ENCODE measurements at places on chromosomes 3 and 15.
A peak's percentile ranks its signal among the peaks of the same experiment; 100 is the strongest.

DNA sequence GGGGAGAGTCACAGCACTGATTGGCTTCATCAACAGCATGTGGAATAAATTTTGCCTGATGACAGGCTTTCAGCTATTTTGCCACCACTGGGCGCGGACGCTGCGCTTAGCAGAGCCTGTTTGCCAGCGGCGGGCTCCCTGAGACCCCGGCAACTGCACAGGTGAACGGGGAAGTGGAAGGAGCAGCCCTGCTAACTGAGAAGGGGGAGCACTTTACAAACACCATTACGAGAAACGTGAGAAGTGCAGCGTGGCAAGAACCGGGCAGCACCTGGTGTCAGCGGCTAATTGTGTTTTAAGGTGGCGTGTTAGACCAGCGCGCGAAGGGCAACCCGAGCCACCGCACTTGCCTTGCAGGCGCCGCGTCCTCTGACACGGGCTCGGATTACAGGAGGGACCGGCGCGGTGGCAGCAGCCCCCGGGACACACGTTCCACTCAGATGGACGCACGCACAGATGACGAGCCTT lies 307.8 kb upstream of the ARRDC4 start:
- peak; percentile 2 for DNase-seq

DNA sequence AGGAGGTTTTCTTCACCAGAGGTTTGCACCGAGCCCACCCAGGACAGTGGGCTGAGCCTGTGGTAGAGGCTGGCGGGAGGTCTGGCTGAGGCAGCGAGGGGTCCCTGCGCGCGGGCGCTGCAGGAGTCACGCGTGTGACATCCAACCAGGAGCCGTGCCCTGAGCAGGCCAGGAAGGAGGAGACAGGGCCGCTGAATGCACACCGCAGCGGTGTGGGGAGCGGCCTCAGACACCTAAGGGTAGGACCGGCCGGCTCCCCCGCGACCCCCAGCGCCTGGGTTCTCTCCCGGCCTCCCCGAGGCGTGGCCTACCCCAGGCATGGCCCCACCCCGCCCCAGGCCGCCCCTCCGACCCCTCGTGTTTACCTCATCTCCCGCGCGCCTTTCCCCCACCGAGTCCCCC lies 412 bp downstream of the SLC41A3 start:
- peak; percentile 68 for DNase-seq

GRCh38 chr3:45779746-45780735 lies 16.3 kb downstream of the SLC6A20 start:
- DNase-seq, result no peak

GRCh38 chr3:9223672-9224071 lies 25.8 kb downstream of the SRGAP3 start:
- no peak for DNase-seq

- no peak for DNase-seq
Measured at GRCh38 chr3:73447111-73447510, 177.6 kb downstream of the PDZRN3 start.

- no peak for DNase-seq
Measured at GRCh38 chr3:105466072-105466471, 99.4 kb downstream of the ALCAM start.

DNA sequence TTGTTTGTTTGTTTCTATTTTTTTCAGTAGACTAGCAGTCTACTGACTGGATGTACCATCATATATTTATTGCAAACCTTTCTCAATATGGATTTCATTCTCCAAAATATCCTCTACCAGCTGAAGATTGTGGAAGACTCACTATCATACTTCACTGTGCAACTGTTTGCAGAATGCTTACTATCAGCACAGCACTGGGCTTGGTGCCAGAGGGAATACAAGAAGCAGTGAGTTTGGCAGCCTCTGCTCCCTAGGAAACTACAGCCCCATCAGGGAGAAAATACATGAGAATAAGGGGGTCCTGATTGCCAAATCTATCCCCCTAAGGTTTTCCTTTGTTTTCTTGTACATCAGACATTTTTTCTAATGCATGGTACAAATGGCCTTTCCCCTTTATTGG lies 27.5 kb downstream of the AQP9 start:
- peak; percentile 65 for DNase-seq

DNA sequence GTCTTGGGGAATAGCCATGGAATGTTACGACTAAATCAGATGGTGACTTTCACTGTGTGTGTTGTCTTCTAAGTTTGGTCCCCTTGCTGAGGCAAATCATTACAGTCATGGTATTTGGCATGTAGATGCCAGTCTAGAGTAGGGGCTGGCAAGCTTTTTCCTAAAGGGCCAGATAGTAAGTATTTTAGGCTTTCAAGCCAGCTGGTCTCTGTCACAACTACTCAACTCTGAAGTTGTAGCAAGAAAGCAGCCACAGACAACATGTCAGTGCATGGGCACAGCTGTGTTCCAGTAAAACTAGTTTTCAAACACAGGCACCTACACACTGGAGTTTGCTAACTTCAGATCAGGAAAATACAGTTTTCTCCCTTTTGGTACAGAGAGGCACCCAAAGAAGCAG lies 39.3 kb downstream of the CCR3 start:
- DNase-seq, result no peak

GRCh38 chr3:120506828-120507774 lies 56.3 kb upstream of the FSTL1 start:
- DNase-seq, result peak; percentile 59

GRCh38 chr3:13004376-13004775 lies 68.9 kb downstream of the IQSEC1 start:
- DNase-seq, result no peak

DNA sequence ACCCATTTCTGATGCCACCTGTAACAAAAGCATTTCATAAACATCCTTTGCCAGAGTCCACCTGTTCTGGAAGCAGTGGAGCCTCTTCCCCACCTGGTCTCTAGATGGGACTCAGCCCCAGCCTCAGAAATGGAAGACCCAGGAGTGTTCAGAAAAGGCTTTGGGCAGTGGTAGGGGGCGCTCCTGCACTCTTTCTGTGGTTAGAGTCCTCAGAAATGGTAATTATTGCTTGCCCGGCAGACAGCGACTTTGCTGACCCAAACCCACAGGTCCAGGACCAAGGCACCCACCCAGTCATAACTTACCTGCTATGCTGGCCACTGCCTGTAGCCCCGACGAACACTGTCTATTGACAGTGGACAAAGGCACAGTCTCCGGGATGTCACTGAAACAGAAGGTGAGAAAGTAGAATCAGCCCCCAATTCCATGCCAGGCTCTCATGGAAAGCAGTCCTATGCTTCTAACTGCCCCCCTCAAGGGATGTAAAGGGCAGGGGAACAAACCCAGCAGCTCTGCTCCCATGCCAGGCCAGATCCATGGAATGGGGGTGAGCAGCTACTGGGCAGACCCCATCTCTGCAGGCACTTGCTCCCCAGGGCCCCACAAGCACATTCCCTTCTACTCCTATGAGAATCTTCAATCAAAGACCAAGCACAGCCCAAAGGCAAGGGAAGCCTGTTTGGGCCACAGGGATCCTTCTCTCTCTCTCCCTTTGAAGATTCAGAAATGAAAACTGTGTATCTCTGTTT lies 5.1 kb downstream of the ACAA1 start:
- no peak for DNase-seq

GRCh38 chr3:41933154-41933676 lies 28.7 kb downstream of the ULK4 start:
- peak; percentile 19 for DNase-seq

- peak; percentile 37 for DNase-seq
Measured at GRCh38 chr15:40928821-40929659, at the start of gene DLL4. TSS of gene DLL4 (plus strand) at chr15:40929340. CDS start at chr15:40929669, 329 bp downstream.

DNA sequence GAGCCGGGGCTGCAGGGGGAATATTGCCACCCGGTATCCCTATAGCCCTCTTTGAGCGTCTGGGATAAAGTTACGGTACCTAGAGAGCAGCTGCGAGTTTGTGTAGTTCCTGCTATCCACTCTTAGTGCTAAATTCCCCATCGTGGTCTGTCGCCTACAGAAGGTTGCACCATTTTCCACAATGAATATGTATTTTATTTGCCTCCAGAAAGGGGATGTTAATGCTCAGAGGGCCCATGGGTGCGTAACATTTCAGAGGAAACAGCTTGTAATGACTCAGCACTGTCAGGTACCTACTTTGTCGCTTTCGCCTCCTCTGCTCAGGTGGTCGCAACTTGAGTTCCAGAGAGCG lies 1.1 kb downstream of the SLCO3A1 start:
- DNase-seq, result no peak

DNA sequence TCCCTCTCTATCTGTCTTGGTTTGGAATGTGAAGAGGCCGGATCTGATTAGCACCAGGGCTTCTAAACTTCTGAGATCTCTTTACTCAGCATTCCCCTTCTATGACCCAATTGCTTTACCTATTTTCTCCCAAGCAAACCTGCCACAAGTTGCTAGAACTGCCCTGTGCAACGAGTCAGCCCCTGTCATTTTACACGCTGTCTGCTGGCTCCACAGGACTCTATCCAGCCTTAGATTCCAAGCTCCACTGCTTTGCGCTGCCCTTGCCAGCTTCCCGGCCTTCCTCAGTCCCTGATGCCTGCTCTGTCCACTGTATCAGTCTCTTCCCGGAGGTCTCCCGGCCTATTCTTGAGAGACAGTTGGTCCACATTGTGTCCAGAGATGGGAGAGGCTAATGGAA lies 12.3 kb downstream of the CEP19 start:
- DNase-seq, result no peak

DNA sequence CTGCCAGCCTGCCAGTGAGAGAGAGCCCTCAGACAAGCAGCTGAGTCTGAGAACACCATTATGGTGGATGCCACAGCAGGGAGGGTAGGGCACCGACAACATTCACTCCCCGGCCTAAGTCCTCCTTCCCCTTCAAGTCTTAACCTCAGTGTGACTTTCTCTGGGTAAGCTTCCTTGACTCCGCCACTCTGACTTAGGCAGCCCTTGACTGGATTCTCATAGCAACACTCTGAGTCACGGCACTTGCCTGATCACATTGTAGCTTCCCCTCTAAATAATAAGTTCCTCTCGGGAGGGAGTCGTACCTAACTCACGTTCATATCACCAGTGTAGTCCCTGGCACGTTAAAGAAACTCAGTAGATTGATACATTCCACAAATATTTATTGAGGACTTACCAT lies 180.5 kb downstream of the FOXB1 start:
- DNase-seq, result peak; percentile 11

GRCh38 chr3:190345878-190346277 lies 23.6 kb upstream of the CLDN1 start:
- peak; percentile 11 for DNase-seq

DNA sequence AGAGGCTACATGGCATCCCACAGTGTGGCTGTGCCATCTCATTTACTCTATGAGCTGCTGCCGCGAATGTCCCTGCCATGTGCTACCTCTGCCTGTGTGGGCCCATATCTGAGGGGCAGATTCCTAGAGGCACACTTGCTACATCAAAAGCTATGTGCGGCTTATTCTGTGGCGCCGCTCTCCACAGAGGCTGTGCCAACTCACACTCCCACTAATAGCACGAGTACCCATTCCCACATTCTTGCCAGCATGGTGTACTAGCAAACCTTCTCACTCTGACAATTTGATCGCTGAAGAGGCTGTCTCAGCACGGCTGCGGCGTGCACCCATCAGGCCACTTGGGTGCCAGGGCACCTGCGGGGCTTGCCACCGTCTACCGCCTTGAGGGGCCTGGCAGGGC lies 31.2 kb upstream of the MUSTN1 start:
- no peak for DNase-seq

- DNase-seq, result no peak
Measured at GRCh38 chr3:177860184-177860583, 662.9 kb upstream of the TBL1XR1 start.

GRCh38 chr3:120475722-120476377 lies 25.1 kb upstream of the FSTL1 start:
- DNase-seq, result no peak

- DNase-seq, result peak; percentile 59
Measured at GRCh38 chr15:51401872-51402517, 60.5 kb downstream of the GLDN start.

GRCh38 chr15:49383266-49383665 lies 39.8 kb upstream of the FGF7 start:
- no peak for DNase-seq

DNA sequence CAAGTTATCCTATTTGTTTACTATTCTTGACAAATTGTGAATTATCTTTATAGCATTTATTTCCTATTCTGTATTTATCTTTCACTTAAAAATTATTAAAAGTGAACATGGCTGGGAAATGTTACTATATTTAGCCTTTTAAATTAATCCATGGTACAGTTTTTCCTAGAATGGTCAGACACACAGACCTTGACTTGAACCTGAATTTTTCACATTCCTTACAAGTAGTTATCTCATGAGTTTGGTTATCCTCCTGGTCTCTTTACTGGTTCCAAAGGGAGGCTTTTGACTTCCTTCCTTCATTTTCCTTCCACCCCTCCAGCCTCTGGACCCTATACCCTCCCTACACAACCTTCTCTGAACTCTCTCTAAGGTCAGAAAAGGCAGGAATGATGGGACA lies 280.6 kb downstream of the SATB1 start:
- DNase-seq, result no peak

DNA sequence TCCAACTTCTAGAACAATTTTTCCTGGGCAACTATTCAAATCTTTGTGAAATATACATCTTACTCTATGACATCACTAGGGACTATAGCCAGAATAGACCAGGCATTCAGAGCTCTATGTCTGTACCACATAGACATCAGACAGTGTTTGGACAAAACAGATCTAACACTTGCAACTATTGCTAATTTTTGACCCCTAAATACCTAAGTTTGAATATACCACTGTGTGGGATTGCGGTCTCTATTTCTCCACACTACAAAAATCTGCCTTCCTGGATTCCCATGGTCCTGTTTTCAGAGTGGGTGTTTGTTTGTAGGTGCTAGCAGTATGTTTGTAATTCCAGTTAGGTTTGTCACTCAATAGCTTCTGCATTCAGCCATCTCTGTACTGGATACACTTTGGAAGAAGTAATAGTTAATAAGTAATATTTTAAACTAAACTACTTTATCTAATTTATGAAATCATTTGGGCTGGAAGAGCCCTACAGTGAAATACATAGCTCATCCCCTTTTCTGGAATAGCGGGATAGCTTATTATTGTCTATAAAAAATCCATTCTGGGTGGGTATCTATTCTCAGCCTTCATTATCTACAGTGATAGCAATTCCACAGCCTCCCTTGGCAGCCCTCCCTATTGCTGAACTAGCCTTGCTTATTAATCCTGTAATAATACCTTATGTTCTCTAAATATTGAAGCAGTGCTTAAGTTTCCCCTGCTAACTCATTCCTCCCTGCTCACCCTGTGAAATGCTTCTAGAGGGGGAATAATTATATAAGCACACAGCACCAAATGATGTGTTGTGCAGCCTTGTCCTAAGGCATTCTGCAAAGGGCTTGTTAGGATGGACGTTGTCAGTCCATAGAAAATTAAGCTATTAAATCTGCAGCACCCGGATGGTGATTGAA lies 49.4 kb downstream of the RBMS3 start:
- DNase-seq, result no peak

- DNase-seq, result peak; percentile 84
Measured at GRCh38 chr3:56894881-56895431, 93.2 kb upstream of the ARHGEF3 start.

DNA sequence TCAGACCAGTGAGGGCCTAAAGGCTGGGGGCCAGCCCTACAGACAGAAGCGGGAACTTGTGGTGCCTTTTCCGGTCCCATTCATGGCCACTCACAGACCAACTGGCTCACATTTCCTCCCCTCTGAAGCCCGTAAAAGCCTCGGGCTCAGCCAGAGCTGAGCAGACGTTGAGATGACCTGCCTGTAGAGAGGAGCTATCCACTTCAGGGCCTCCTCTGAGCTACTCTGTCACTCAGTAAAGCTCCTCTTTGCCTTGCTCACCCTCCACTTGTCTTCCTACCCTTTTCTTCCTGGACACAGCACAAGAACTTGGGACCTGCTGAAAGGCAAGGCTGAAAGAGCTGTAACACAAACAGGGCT lies 53.5 kb downstream of the SLMAP start:
- DNase-seq, result no peak

Data from myocyte (in vitro differentiated cells).